ENCODE measurements at places on chromosomes 12 and 14.

- DNase-seq, result no peak
Measured at GRCh38 chr12:49339464-49339861, 2.5 kb upstream of the C1QL4 start.

- DNase-seq, result no peak
Measured at GRCh38 chr12:105741786-105742566, 396.8 kb downstream of the NUAK1 start.

DNA sequence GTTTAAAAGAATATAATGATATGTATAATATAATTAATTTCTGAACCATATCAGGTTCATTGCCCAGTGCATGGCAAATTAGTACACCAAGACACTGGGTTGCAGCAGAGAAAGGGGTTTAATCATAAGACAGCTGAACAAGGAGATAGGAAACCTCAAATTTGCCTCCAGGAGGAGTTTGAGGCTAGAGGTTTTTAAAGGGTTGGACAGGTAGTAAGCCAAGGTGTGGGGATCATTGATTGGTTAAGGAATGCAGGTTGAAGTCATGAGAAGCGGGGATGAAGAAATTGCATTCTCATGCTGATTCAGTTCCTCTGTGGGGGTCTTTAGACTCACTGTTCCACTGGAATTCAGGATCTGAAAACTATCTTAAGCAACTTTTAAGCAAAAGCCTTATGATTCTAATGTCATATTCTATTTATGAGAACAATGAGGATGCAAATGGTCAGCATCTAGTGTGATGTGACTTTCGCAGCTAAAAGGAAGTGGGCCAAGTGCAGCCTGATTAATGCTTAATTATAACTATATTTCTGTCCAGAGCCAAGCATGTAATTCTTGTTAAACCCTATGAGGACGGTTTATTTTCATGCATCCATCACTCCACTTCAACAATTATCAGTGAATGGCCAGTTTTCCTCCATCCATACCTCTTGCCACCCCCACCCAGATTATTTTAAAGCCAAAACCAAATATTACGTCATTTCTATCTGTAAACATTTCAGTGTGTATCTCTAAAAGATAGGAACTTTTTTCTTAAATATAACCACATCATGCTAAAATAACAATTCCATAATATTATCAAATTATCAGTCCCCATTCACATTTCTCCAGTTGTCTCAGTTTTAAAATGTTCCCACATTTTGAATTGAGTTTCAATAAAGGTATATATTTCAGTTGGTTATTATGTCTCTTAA, 14.9 kb downstream of the RNF212B start:
- DNase-seq, result no peak

DNA sequence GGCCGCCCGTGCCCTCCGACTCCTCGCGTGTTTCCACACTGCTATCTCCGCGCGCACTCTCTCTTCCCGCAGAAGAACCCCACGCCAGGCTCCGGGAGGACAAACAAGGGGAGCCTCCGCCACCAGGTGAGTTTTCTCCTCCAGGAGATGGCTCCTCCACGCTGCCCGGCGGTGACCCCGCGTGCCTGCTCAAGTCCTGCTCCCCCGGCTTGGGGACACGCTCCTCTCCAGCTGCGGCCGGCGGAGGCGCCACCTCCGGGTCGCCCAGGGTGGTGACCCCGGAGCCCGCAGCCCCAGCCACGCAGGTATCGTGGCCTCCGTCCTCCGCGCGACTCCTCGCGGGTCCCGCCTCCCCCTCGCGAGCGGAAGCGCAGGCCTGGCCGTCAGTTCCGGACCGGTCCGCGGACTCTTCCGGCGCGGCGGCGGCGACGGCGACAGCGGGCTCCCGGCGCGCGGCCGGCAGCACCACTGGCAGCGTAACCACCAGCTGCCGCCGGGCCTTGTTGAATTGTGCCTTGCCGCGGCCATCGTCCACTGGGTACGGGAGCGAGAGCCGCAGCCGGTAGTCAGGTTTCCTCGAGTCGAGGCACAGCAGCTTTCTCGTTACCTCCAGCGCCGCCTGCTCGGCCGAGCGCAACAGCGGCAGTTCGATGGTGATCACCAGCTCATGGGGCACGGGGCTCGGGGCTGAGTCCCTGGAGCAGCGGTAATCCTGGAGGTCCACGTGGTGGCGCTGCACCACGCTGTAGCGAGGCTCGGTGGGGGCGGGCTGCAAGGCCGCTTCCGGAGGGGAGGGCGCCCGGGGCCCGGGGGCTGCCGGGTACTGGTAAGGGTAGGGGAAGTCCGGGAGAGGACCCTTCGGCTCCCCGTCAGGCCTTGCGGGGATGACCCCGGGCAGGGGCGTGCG, 1.2 kb downstream of the DNAAF2 start:
- peak; percentile 61 for DNase-seq

DNA sequence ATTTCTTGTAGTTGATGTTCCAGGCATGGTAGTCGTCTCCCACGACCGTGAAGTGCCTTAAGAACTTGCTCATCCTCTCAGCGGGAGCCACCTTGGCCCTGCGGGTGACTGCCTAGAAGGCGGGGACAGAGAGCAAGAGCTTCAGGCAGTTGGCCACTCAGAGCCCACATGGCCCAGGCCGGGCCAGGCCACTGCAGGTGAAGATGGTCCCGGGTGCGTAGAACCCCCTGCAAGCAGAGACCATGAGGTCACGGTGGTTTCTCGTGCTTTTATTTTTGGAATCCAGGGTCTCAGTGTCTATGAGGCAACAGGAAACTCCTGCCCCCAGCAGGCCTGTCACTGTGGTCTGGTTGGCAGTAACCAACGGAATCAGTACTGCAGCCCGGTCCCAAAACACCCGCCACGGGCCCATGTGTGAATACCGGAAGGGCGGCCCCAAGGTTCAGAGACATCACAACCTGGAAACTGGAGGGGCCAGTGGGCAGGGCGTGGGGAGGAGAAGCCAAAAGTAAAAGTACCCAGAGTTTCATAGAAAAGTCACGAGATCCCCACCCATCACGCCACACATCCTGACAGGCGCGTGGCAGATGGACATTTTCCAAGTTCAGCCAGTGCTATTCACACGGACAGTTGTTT, 27.5 kb downstream of the HVCN1 start:
- no peak for DNase-seq

DNA sequence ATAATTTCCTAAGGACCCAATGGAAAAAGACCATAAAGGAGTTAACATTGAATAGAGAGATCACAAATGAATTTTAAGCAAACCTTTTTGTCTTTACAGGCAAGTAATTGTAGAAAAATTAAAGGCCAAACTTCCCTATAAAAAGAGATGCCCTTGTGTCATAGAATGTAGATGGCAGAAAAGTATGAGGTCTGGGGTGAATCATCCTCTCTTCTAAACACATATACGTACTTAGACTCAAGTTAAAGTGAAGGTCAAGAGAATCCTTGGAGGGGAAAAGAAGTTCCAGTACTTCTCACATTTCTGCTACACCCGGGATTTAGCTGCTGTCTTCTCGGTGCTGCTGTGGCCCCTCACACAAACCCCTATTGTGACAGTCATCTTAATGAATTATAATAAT, 116.2 kb upstream of the ARID2 start:
- DNase-seq, result no peak

- no peak for DNase-seq
Measured at GRCh38 chr14:23570806-23571483, 3.4 kb upstream of the AP1G2 start.
